PC-3 (cell line): ENCODE measurements at places on chromosomes 3 and 15. TPM values are rescaled to one million over a fixed set of nuclear protein-coding genes. Genes with fewer than 3 reads are reported as not detected.

The CCR2 gene
- total RNA-seq: not detected in 2 replicates

DNA sequence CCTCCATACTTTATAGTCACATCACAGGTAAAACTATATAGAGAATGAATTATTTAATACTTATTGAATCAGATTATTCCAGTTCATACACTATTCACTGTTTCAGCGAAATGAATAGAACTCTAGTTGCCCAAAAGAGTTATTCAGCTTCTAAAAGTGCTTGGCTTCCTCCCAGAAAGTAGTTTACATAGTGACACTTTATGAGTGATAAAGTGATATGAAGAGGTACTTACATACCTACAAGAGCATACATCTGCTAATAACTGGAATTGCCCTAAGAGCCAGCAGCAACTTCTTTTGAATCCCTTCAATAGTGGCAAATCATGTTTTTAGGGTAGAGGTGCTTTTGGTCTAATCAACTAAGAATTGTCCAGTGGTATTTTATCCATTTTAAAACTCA is 635.1 kb upstream of the AGTR1 start:
- DNase-seq: peak; percentile 77

DNA sequence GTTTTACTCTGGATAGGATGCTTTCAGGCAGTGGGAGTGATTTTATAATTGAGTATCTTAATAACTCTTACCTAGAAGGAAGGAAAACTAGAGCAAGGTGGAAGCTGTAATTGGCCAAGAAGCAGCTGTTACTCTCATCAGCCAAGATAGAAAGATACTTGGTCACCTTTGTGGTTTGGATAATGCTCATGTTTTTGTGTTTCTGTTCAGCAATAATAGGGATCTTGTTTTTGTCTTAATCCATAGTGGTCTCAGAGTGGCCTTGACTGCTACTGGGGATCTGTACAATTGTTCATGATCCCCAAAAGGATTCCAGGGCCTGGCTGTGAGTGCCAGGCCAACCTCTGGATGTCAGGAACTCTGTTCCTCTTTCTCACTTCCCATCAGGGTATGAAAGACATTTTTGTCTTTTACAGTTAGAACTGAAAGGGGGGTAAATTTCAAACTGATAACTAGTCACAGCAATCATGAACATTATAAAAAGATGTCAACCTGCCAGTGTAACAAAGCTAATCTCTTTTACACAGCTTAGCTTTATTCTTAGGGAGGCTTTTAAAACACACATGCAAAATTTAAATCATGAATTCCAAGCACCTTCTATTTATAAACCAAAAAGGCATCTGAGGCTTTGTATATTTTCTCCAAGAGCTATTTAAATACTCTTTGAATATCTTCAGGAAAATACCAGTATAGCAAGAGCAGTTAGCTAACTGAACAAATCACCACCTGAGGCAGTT is 6.0 kb downstream of the UBL7 start:
- DNase-seq: no peak

DNA sequence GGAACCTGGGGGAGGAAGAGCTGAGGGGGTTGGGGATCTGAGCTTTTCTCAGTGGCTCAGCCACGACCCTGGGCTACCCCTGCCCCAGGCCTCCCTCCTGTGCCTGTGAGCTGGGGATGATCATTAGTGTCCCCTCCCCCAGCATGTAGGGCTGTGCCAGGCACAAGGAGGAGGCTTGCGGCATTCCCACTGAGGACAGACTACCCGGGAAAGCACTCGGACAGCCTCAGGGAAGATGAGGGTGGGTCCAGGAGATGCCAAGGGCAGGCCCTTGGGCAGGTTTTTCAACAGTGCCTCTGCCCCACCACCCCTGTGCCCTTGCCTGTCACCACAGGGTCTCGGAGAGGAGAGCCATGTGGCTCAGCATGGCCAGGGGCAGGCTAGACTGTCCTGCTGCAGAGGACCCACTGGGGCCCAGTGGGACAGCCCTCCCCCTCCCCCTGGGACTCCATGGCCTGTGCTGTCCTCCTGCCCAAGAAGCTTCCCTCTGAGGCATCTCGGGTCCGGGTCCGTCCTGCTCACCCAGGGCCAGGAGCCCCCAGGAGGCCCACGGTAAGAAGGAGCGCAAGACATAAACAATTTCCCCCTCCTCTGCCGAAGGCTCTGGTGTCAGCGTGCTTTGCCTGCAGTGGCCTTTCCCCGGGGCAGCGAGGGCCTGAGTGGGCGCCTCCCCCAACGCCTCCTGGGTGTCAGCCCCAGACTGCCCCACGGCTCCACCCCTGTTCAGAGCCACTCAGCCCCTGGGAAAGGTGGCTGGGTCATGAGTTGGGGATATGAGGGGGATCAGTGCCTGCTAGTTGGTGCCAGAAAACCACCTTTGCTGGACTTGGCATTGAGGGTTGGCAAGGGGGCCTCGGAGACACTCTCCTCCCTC is 192.5 kb downstream of the GOLGA6L6 start:
- DNase-seq: no peak

- no peak for DNase-seq
These were observed 14.4 kb upstream of the SEC13 start for GRCh38 chr3:10335190-10335738.

- no peak for DNase-seq
These were observed 13.1 kb upstream of the DENND4A start for GRCh38 chr15:65805019-65805745.

DNA sequence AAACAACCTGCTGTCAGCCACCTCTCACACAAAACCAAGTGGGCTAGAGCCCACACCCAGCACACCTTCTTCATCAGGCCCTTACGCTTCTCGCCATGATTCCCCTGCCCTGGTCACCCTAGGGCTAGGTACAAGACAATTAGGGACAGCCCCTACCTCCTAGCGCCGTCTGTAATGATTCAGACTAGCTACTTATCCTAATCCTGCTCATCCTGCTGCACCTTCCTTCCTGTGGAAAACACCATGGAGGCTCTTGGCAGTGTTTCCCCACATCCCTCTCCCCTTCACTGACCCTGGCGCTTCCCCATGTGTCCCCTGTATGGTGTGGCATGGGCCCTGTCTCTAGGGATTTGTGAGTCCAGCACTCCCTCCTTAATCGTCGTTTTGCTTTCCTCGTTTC is 39.6 kb upstream of the ICE2 start:
- DNase-seq: no peak

- DNase-seq: no peak
These were observed 647.2 kb upstream of the BCHE start for GRCh38 chr3:166484470-166484869.

The AADACL2 gene
- total RNA-seq: not detected in 2 replicates

DNA sequence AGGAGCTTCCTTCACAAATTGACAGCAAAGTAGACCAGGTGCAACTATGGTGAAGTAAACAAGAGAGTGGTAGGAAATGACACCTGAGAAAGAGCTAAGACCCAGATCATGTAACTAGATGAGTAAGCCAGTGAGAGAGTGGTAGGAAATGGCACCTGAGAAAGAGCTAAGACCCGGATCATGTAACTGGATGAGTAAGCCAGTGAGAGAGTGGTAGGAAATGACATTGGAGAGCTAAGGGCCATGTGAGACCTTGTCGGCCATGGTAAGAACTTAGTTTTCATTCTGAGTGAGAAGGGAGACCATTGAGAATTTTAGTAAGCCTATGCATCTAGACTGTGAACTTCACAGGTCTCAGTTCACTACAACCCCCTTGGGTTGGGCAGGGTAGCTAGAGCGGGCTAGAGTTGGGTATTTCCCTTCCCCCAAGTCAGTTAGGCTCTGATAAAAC is 5.4 kb upstream of the SENP7 start:
- DNase-seq: peak; percentile 87

- peak; percentile 87 for DNase-seq
These were observed 6.5 kb upstream of the DNASE1L3 start for GRCh38 chr3:58217209-58217811.

GRCh38 chr3:14492948-14493881 is 46.9 kb downstream of the GRIP2 start:
- DNase-seq: no peak

- DNase-seq: peak; percentile 79
These were observed 24.4 kb upstream of the COPG1 start for GRCh38 chr3:129224984-129225393.

DNA sequence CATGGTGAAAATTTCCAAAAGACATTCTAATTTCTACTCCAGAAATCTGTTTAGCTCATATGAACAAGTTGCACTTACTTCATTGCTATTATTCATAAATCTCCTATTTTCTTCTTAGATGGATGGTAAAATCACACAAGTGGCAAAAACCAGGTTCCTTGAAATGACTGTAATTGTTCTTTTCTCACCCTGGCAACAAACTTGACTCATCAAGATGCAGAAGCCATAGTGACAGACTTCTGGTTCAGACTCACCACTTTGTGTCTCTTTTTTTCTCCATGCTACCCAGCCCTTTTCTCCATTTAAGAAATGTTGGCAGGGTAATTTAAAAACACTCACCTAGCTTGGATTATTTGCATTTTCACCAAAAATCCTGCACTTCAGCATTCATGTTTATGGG is 82.1 kb downstream of the LRRC28 start:
- DNase-seq: no peak

- no peak for DNase-seq
These were observed 910.7 kb downstream of the TBL1XR1 start for GRCh38 chr3:176286476-176287085.

DNA sequence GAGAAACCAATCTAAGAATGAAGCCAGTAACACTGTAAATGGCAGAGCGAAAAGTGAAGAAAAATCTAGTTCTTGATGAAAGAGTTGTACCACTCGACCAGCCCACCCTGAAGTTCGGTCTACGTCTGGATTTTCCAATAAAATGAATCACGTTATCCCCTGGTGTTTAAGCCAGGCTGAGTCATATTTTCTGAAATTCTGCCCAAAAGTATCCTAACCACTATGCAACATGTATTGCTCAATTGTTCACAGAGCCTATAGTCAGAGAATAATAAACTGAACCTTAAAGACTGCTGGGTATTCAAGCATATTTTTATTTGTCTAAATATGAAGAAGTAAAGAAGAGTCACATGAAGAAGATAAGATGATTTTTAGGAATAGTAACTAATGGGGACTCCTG is 245.7 kb downstream of the FGF12 start:
- peak; percentile 83 for DNase-seq

The ACP3 gene
- total RNA-seq: 0.15 and 0.75 TPM in 2 replicates

GRCh38 chr15:92617549-92618520 is 37.7 kb downstream of the FAM174B start:
- DNase-seq: peak; percentile 77

DNA sequence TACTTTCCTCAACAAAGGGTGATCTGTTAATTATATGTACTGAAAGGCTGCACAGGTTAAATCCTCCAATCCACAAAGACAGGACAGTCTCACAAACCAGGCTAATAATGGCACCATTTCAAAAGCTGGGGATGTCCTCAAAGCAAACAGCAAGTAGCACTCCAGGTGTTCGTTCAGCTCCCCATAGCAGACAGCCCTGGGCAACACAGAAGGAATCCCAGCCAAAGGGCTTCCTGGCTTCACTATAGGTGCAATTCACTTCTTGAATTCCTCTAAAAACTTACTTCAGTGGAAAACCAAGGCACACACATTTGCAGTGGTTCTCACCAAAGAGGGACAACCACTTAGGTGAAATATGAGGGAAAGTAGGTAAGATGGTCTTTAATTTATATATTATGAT is 166.7 kb downstream of the CTNNB1 start:
- DNase-seq: no peak

- DNase-seq: no peak
These were observed 98.9 kb upstream of the SLC6A6 start for GRCh38 chr3:14303336-14304100.

The PPP1R14D gene
- total RNA-seq: 0.33 TPM in 1 of 2 replicates, not detected in the other

DNA sequence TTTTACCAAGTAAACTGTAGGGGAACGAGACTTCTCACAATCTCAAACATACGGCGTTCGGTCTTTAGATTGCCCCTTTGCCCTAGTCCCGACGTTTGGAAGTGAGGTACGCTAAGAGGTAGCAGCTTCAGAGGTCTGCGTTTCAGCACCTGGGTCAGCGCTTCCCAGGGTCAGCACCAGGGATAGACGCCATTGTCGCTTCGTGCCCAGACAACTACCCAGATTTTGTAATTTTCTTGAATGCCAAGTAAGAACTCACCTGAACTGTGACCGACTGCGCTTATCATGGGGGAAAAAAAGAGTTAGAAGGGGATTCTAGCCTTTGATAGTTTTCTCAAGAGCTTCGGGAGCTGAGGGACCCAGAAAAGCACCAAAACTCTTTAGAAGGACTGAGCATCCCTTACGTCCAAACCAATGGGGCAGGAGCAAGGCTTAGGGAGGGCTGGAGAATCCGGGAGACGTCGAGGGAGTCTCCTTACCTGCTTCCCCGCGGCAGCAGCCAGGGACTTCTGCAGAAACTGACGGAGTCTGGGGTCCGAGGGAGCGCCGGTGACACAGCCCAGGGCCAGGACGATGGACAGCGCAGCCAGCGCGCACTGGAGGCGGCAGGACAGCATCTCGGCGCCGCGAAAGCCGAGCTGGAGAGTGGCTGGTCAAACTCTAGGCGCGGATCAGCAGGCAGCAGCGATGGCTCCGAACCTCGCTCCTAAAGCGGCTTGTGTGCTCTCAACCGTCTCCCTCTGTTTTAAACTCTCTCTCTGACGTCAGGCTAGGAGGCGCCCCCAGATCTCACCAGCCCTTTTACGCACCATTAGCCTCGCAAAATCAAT is at the start of gene SST:
TSS of gene SST (minus strand) at position 720 of the 830 bp plus-strand sequence. CDS start at position 617, 103 bp downstream.
- DNase-seq: peak; percentile 51

DNA sequence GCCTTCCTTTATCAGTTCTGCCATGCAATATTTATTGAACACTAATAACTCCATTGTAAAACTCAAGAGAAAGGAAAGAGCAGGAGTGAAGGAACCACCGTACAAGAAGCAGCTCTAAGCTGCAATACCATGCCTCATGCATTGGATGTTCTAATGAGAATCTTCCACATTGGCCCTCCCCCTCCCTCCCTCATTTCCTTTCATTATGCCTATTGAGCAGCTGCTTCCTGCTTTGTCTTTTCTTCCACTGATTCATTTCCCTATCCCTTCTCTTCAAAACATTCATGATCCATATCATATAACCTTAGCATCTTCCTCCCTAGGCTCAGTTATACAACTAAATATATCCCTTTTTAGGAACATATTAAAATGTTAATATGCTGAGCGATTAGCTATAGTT is 698.7 kb upstream of the GOLIM4 start:
- DNase-seq: no peak

The CYP19A1 gene
- not detected in 2 replicates for total RNA-seq

DNA sequence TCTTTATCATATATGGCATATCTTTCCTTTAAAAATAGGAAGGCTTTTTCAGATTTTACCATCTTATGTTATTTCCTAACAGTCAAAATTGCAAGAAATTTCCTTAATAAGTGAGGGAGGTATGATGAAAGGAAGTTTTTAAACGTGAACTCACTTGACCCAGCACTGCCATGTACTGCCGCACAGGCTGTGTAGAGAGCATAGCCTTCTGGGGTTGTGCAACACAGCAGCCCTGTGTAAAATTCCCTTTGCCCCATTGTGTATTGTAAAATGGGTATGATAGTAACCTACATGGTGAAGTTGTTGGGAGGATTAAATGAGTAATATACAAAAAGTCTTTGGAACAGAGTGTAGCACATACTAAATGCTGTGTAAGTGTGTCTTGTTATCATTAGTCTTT is 78.6 kb downstream of the PEX5L start:
- no peak for DNase-seq

- DNase-seq: no peak
These were observed 5.8 kb upstream of the ARPP21 start for GRCh38 chr3:35633332-35634124.

- DNase-seq: peak; percentile 93
These were observed 34.6 kb downstream of the BTD start for GRCh38 chr3:15636028-15636709.
